ENCODE measurements at places on chromosomes 7 and 10.
A peak's percentile ranks its signal among the peaks of the same experiment; 100 is the strongest.

- DNase-seq = no peak
Observed at GRCh38 chr7:138396251-138397070, 63.6 kb upstream of the TRIM24 start.

DNA sequence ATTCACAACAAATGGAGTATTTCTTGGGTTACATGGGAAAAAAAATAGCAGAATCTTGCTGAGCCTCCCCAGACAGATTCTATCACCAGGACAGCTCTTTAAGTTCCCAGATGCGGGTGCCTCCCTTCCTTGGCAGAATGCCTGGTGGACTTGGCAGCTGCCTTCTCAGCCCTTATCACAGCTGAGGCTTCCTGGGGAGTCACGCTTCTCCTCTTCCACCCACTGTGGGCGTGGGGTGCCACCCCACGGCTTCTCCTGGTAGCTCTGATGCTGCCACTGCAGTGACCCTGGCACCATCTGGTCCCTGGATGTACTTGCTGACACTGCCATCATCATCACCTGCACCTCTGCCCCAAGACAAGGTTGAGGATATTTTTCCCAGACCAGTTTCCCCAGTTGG is 16.2 kb upstream of the NME8 start:
- no peak for DNase-seq

- no peak for DNase-seq
Observed at GRCh38 chr7:104137971-104138370, 69.8 kb downstream of the ORC5 start.

DNA sequence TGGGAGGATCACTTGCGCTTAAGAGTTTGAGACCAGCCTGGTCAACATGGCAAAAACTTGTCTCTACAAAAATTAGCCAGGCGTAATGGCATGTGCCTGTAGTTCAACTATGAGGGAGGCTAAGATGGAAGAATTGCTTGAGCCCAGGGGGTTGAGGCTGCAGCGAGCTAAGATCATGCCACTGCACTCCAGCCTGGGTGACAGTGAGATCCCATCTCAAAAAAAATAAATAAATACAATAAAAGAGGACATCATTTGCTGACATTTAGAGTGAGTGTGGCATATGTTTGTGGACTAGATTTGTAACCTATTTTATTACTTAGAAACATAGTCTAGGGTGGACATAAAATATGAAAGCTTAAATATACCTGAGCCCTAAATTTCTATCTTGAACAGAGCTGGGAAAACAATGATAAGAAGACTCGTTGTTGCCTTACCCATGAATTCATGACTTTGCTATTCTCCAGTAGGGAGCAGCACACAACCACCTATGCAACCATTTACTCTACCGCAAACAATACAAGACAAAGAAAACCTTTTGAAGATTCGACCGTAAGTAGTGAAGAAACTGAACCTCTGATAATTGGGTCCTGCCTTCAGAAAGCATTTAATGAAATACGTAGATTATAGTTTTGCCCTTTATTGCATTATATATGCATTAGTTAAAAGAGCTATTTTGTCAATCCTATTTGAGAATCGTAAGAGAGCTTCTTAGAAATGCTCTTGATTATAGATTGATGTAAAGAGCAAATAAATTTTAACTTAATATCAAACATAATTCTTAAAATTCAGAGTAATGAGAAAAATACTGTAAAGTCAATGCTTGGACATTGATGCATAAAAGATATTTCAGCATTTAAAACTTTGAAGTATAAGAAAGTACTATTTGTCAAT is 83.5 kb downstream of the GNAT3 start:
- DNase-seq = no peak

GRCh38 chr7:52635021-52635420 is 400.4 kb upstream of the POM121L12 start:
- no peak for DNase-seq

GRCh38 chr10:129058664-129059155 is 408.3 kb upstream of the MGMT start:
- no peak for DNase-seq

DNA sequence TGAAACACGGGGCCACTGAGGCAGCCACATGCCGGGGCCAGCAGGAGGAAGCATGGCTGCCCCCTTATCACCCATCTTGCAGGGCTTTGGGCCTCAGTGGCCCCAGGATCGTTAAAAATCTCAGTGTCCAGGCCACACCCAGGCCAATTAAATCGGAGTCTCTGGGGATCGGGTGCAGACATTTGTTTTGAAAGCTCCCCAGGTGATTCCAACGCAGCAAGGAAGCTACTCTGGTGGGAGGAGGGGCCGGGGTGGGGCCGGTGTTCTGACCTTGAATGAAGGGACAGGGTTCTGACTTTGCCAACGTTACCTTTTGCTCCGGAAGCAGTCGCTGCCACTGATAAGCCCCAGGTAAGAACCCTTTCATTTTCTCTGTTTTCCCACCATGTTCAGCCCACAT is 412.3 kb upstream of the FOXK1 start:
- no peak for DNase-seq

DNA sequence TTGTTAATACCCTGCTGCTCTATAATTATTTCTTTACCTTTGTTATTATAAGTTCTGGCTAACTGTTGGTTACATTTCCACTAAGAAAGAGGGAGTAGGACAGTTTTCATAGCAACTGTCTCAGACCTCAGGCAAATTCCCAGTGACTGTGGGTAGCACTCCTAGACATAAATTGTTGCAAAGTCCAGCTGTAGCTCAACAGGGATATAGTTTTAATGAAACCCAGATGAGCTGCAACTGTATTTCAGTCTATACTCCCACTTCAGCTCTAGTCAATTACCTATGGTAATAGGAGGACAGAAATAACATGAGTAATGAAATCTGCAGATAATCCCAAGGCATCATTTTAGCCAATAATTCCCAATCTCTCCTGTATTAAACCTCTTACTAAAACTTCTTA is 103.0 kb upstream of the SEMA3A start:
- DNase-seq = no peak

GRCh38 chr7:107388604-107389003 is 81.3 kb upstream of the GPR22 start:
- no peak for DNase-seq

DNA sequence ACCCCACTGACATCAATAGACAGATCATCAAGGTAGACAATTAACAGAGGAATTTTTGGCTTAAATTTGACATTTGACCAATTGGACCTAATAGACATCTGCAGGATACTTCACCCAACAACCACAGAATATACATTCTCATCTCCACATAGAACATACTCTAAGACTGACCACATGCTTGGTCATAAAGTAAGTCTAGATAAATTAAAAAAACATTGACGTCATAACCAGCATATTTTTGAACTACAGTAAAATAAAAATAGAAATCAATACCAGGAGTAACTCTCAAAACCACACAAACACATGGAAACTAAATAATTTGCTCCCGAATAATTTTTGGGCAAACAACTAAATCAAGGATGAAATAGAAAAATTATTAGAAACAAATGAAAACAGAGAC is 205.7 kb downstream of the REEP3 start:
- DNase-seq = no peak

DNA sequence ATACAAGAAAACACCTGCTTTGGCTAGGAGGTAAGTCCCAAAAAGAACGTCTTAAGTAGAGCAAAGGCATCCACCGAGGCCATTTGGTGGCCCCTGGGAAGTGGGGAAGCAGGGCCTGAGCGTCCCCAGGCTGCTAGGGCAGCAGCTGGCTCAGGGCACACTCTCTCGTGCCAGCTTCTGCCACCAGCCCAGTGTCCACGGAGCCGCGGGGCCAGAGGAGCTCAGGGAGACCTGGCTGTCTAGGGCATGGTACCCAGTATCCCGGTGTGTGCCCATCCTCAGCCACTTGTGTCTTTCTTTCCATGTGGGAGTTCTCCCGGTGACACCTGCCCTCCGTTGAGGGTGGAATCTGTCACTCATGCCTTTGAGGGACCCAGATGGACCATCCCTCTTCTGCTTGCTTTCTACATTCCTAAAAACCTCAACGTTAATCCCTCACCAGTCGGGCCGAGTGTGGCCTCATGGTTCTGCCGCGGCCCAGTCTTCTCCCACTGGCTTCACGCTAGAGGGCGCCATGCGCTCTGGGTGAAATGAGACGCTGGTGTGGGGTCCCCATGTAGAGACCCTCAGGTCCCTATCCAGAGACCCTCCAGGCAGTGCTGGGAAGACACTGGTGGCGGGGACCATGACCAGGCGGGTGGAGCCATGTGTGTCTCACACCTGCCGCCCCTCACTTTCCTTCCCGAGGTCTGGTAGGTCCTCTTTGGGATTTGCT is 9.5 kb upstream of the AP5Z1 start:
- DNase-seq = no peak

DNA sequence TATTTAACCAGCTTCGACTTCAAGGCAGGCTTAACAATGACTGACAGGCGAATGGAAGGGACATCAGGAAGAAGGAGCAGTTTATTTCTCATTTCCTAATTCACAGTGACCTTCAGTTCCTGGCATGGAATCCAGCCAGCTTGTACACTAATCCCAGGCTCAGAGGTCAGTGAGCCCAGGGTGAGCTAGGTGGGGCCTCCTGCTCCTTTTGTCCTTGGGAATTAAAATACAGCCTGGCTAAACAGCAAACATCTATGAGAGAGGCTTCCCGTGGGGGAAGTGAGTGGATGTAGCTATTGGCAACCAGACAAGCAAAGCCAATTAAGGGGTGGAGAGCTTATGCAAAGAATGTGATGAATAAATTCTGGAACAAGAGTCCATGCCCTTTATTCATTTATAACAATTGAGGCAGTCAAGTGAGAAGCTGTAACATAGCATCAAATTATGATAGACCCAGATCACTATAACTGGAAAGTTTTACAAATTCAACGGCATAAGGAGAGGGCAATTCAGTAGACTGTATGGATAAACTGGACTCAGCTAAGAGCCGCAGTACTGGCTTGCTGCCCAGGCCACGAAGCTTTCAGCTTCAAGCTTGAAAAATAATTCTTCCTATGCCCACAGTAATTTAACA is 57.1 kb downstream of the STK17A start:
- peak; percentile 4 for DNase-seq

- no peak for DNase-seq
Observed at GRCh38 chr10:132188331-132188730, 1.6 kb downstream of the DPYSL4 start.

DNA sequence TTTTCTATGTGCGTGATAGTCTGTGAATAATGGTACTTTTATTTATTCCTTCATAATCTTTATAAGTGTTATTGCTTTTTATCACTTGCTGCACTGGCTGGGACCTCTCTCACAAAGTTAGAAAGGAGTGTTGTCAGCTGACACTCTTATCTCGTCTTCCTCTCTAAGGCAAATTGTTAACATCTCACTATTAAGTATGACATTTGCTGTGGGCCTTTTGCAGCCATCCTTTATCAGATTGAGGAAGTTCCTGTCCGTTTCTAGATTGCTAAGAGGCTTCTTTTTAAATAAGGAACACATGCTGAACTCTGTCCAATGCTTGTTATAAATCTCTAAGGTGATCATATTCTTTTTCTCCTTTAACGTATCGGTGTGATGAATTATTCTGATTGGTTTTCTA is 27.4 kb upstream of the DIP2C start:
- no peak for DNase-seq

DNA sequence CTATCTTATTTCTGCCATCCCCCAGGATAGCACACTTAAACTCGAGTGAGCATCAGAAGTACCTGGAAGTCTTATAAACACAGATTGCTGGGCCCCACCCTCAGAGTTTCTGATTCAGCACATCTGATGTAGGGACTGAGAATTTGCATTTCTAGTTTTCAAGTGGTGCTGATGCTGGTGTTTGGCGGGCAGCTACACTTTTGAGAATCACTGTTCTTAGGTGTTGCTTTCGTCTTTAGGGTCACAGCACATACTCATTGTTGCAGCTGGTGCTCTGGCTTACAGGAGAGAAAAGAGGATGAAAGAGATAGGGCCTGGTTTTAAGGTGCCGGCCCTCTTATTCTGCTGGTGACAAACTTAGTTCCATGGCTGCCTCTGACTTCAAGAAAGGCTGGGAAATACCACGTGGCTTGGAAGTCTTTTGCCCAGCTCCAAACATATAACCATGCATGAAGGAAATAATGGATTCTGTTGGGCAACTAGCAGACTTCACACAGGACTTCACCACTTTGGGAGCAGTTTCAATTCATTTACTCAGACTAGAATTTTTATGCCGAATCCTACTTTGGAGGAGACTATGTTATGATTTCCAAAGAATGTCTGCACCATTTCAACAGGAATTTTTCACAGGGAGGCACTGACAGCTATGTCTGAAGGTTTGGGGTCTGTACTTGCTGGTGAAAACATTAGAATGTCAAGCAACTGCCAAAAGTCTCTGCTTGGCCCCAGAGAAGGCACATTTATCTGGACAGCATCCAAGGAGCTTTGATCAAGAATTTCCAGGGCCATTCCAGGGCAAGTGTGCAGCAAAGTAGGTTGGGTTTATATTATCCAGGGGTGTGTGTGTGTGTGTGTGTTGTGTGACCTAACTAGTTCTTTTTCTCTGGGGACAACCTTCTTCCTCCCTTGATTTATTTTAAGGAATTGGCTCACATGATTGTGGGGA is 6.9 kb upstream of the MINDY4 start:
- DNase-seq = no peak

DNA sequence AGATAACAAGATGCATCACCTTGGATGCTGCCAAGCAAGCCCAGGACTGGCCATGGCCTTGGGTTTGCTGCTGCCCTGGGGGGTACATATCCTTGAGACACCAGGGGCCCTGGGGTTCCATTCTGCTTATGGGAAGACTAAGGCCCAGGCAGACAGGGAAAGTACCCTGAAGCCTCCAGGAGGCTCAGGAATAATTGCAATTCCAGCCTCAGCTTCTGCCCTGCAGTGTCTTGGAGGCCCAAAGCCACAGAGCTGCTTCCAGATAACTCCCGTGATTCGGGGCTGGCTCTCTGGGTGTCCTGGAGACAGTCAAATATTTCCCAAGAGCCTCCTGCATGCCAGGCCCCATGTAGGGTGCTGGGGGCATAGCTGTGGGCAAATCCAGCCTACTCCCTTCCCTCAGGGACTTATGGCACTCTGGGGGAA is 22.6 kb downstream of the MYL10 start:
- DNase-seq = no peak

DNA sequence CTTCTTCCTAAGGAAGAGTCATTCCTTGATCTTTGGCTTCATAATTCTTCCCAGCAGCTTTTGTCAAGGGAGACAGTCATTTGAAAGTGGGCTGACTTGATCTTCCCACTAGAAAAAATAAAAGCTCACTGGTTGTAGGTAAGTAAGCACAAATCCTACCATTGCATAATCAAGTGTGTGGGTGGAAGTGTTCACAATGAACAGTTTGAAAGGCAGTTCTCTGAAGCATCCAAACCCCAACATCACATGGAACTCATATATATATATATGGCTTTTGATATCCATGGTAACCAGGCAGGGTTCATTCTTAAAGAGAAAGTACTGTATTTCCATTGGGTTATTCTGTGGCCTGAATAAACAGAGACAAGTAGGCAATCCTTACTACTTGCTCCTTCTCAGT is 51.6 kb downstream of the ARMH3 start:
- DNase-seq = no peak

GRCh38 chr7:128408709-128409595 is 830 bp downstream of the IMPDH1 start:
- no peak for DNase-seq

- DNase-seq = peak; percentile 47
Observed at GRCh38 chr7:7969306-7970236, 975 bp downstream of the GLCCI1 start.

Data from NCI-H187 (cell line).